ENCODE measurements at places on chromosomes 5 and 9. TPM values are rescaled to one million over a fixed set of nuclear protein-coding genes. Genes with fewer than 3 reads are reported as not detected.
A peak's percentile ranks its signal among the peaks of the same experiment; 100 is the strongest.

GRCh38 chr5:65546141-65546540 lies 16.8 kb downstream of the CENPK start:
- DNase-seq: no peak

DNA sequence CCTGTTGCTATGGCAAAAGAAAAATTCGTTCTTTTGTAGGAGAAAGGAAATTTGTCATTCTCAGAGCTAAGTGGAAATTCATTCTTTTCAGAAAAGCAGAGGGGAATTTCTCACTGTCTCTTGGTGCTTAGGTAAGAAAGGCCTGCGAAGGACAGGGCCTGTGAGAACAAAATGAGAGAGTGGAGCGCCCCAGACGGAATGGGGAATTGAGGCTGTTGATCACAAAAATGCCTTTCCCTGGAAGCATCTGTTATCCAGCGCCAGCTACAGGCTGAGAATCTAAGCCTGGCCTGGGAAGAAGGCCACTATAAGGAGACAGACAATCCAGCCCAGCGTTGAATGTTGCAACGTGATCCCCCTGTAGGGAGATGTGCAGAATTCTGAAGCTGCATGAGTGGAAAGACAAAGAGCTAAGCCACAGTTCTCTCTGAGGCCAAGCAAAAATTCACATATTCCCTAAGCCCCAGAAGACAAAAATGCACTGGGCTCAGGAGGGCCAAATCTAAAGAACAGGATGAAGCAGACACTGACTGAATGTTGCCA lies 44.8 kb upstream of the CLK4 start:
- no peak for DNase-seq

DNA sequence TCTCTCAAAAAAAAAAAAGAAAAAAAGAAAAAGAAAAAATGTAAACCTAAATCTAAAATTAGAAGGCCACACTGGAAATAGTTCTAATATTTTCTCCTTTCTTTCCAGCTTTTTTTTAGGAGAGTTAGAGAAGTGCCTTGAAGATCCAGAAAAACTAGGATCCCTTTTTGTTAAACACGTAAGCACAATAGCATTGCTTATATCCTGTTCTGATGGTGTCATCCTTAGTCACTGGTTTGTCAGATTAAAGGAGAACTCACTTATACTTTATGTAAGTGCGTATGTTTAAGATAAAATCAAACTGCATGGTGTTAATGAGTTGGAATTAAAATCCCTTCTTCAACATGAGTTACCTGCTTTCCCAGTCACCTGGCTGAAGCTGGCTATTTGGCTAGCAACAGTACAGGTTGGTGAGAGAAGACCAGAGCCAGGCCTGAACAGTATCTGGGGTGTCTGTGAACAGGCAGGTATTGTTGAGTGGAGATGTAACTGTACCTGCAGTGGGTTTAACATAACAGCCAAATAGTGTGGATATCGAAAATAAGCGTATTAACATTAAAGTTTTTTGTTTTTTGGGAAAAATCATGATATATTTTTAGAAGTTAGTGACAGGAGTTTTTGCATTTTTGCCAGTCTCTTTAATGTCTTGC lies 104.7 kb upstream of the OTULINL start:
- DNase-seq: no peak

Gene LRRC26
- total RNA-seq: not detected

GRCh38 chr9:134575103-134575900 lies 66.3 kb upstream of the COL5A1 start:
- peak; percentile 47 for DNase-seq
